ENCODE measurements at places on chromosomes 2 and 18. TPM values are rescaled to one million over a fixed set of nuclear protein-coding genes. Genes with fewer than 3 reads are reported as not detected.

ABCA12 gene
- total RNA-seq: 1.7 TPM

IL1R2 gene
- 5.7 TPM for total RNA-seq

- no peak for DNase-seq
Measured at GRCh38 chr2:191038241-191038725, 24.3 kb upstream of the STAT1 start.

DNA sequence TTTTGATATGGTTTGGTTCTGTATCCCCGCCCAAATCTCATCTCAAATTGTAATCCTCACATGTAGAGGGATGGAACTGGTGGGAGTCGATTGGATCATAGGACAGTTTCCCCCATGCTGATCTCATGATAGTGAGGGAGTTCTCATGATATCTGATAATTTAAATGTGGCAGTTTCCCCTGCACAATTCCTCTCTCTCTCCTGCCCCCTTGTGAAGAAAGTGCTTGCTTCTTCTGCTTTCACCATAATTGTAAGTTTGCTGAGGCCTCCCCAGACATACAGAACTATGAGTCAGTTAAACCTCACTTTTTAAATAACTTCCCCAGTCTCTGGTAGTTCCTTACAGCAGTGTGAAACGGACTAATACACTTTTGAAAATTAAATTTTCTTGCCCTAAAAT lies 12.3 kb upstream of the KCNJ3 start:
- no peak for DNase-seq

DNA sequence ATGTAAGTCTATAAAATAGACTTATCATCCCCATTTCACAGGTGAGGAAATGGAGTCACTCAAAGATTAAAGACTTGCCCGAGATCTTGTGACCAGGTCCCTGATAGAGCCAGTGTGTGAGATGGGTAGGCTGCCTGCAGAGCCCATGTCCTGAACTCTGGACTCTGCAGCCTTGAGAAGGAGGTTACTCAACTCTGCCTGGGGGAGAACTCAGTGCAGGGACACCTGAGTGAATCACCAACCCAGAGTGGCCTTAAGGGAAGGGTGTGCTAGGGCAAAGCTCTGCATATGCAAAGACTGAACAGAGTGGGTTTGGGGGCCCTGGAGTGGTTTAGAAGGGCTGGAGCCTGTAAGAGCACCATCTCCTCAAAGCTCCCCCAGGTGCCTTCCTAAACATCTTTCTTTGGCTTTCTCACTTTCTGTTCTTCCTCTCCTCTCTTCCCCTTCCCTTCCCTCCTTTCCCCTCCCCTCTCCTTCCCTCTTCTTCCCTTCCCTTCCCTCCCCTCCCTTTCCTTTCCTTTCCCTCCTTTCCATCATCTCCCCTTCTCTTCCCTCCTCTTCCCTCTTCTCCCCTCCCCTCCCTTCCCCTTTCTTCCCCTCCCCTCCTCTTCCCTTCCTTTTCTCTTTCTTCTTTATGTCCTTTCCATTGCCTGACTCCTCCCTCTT lies 67.6 kb downstream of the CELF4 start:
- DNase-seq: no peak

GRCh38 chr2:27863146-27863545 lies 27.0 kb downstream of the RBKS start:
- no peak for DNase-seq

DNA sequence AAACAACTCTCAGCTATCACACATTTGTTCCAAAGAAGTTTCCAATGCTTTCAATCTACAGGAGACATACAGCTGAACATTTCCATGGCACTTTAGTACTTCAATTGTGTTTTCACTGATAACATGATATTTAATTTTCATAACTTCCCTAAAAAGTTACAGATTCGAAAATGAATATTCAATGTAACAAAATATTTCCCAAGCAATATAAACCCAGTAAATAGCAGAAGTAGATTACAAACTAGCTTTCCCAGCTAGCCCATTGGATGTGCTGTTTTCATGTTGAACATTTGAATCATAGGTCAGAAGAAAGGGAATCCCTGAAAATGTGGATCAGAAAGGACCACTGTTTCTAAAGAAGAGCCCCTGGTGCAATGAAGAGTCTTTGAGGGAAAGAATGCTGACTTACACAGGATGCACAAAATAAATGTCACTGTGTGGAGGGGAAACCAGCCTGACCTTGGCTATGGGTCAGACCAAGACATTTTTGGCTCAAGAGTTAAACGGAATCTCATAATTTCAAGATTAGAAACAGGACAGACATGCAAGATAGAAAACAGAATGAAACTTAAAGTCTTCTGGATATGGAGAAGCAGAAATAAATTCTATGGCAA lies 22.5 kb downstream of the CYTIP start:
- no peak for DNase-seq

GRCh38 chr2:161419638-161420190 lies 3.6 kb downstream of the TBR1 start:
- peak; percentile 18 for DNase-seq

GRCh38 chr2:175577368-175577970 lies 396.0 kb upstream of the ATP5MC3 start:
- no peak for DNase-seq

PXDN gene
- total RNA-seq: 189 TPM

DNA sequence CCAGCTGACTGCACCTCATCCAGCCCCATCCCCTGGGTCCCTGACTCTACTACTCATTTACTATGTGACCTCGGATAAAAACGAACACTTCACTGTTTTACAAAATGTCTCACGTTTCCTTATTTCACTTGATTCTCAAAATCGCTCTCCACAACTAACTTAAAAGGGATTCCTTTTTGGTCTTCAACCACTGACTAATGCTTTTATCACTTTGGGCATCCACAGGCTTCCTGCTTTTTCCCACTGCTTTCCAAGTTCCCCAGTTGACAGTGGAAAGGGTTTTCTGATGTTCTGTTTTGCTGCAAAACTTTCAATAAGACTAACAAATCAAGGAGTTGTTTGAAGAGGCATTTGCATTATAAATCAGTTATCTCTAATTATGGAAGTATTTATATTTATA lies 24.1 kb downstream of the EIF2AK3 start:
- DNase-seq: no peak

GRCh38 chr18:28193177-28193778 lies 16.3 kb upstream of the CDH2 start:
- DNase-seq: no peak

TTR gene
- total RNA-seq: not detected

- no peak for DNase-seq
Measured at GRCh38 chr2:9646196-9647030, 15.6 kb upstream of the YWHAQ start.

Data from tongue (tissue), 3 donors.